NCI-H510A treated with DMSO at 0.1 percent for 48 hours (cell line): ENCODE measurements at places on chromosomes 7 and 10.

DNA sequence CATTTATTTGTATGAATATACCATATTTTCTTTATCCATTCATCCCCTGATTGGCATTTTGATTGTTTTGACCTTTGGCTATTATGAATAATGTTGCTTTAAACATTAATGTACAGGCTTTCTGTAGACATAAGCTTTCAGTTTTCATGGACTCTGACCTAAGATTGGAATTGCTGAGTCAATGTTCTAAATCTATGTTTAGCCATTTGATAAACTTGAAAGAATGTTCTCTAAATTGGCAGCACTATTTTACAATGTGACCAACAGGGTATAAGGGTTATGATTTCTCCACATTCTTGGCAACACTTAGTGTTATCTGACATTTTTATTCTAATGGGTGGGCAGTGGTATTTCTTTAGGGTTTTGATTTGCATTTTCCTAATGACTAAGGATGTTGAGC is 229.7 kb upstream of the ETV1 start:
- DNase-seq = no peak

DNA sequence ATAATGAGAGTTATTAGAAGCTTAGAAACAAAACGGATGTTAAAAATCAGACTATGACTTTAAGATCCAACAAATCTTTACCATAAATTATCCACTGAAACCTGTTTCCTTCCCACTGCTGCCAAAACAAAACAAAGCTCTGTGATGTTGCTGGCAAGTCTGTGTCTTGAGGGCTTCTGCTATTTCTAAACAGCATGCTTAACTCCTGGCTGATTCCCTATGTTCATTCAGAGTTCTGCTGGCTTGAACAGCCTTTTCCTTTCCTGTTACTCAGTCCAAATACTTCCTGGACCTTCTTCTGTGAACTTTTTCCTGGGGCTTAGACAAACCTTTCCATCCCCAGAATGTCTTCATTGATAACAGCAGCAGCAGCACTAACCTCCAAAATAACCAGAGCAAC is 448.1 kb downstream of the SORCS1 start:
- no peak for DNase-seq

- no peak for DNase-seq
These were observed 91.8 kb downstream of the SH3PXD2A start for GRCh38 chr10:103763374-103764202.

DNA sequence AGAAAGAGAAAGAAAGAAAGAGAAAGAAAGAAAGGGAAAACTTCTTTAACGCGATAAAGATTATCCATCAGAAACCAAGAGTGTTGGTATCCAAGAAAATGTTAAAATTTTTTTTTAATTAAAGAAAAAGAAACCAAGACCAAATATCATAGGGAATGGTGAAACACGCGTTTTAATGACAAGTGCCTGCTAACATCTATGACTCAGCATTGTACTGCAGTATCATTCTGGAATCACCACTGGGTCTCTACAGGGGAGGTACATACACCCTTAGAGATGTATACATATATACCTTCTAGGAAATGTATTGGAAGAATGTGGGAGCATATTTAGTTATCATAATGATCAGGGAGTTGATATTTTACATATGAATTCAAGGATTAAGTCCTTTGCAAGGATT is 32.1 kb upstream of the PIK3AP1 start:
- no peak for DNase-seq

DNA sequence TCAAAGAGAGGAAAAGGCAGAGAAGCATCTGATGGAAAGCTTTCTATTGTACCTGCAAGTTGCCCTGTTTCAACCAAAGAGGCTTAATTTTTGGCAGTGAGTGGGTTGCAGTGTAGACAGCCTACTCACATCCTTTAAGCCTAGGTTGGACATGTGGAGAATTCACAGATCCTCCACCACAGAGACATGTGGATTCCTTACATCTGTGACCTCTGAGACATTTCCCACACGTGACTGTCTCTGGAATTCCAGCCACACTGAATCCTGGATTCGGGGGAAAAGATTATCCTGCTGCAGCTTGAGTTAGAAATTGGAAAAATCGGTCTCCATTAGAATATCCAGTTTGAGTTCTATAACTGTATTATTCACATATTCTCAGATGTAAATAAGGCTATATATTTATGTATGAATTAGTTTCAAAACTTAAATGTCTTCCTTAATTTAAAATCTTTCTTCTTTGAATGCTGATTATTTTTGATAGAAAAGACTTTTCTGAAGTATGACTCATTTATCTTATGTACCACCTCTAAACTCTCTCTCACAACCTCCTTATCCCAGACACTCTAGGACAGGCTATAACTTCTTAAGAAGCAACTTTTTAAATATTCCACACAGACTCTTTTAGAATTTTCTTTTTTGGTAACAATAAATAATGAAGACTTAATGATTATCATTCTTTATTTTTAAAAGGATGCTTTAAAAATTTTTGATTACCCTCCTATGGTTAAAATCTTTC is 123.3 kb downstream of the TWIST1 start:
- no peak for DNase-seq
